ENCODE measurements at places on chromosomes 11 and 22. TPM values are rescaled to one million over a fixed set of nuclear protein-coding genes. Genes with fewer than 3 reads are reported as not detected.

DNA sequence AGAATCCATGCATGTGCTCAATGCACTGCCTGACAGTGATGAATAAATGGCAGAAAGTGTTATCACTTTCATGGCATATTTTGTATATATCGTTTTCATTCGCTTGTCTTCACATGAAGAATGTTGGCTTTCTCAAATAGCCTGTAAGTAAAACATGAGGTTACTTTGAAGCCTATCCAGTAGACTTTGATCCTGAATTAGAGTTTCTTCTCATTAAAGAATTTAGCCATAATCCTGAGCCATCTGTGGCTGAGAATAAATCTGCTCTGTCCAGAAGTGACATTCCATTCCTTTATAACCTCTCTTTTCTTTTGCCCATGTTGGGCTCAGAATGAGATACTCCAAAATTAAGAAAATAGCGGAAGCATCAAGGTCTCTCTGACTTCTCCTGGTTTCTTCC, 1071.7 kb upstream of the TENM4 start:
- no peak for DNase-seq

MRGPRF gene
- 0.14 TPM for total RNA-seq

ATXN10 gene
- total RNA-seq = 92.5 TPM

GRCh38 chr11:113615773-113616172, 90.3 kb downstream of the TMPRSS5 start:
- DNase-seq = no peak

LGALS12 gene
- not detected for total RNA-seq

KRTAP5-10 gene
- total RNA-seq = not detected

CARD16 gene
- total RNA-seq = 11.6 TPM

PARVB gene
- 13.9 TPM for total RNA-seq

GRCh38 chr11:1116104-1116503, 41.4 kb downstream of the MUC2 start:
- DNase-seq = no peak
